ENCODE measurements at places on chromosomes 1 and 21.

GRCh38 chr1:58500043-58500442 lies 46.5 kb downstream of the OMA1 start:
- no peak for DNase-seq

- DNase-seq: no peak
Observed at GRCh38 chr1:8721679-8722324, 95.6 kb downstream of the RERE start.

- no peak for DNase-seq
Observed at GRCh38 chr1:196685506-196685905, 33.7 kb downstream of the CFH start.

DNA sequence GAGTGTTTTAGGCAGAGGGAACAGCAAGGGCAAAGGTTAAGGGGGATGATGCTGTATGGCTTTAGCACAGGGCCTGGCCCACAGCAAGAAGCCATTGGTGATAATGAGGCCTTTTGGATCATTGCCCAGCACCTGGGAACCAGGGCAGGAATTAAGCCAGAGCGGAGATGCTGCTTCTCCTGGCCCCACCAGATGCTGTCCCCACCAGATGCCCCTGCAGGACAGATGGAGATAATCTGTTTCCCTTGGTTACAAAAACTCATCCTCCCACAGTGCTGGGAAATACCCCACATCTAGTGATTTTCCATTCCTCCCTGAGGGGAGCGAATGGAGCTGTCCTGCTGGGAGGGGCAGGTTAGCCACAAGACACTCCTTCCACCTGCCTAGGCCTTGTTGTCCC lies 18.8 kb downstream of the OPRD1 start:
- DNase-seq: no peak

GRCh38 chr1:41888756-41889155 lies 30.0 kb downstream of the HIVEP3 start:
- DNase-seq: no peak

DNA sequence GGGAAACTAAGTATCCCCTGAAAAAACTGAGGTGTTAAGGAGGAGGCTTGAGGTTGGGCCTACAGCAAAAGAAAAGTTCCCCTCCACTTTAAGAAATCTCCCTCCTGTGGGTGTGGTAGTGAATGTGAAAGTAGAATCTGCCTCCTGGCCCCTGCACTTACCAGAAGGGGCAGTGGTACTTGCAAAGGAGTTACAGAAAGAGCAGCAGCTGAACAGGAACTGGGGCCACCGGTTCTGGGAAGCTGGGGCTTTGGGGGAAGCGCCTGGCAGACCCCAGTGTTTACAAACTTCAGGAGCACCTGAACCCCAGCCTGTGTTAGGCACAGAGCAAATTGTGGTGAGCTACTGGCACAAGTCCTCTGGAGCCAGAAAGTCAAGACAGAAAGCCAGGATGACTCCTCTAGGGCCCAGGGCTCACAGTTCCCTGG lies 250.2 kb upstream of the FGGY start:
- DNase-seq: peak; percentile 74

DNA sequence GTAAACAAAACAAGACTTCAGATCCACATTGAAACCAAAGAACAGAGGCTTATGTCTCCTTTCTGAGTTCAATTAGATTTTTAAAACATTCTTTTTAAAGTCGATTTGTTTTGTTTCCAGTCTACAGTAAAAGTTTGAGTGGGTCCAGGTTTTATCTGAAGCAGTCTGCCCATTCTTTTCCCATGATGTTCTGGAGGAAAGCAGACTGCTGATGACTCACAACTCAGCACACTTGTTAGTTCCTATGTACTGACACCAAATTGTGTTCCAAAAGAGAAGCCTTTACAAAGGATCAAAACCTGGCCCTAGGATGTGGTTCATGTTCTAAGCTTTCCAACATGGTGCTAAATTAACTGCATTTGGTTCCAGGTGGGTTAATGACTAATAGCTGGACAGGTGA lies 11.4 kb upstream of the CCN1 start:
- DNase-seq: no peak

GRCh38 chr1:10064416-10065343 lies 31.9 kb downstream of the UBE4B start:
- DNase-seq: no peak

DNA sequence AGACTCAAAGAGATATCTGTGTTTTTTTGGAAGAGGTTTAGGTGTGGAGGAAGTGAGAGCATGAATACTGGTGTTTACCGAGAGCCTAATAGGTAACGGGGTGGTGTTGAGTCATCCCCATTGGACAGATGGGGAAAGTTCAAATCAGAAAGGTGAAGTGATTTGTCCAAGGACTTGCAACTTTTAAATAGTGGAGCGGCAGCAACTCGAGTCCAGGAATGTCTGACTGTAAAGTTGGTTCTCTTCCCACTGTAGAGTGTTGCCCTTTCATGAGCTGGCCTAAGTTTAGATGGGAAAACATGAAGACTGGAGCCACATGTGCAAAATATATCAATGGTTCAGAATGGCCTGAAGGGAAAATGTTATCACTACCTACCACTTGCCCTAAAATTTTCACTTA lies 125.7 kb downstream of the LYPLAL1 start:
- DNase-seq: no peak

DNA sequence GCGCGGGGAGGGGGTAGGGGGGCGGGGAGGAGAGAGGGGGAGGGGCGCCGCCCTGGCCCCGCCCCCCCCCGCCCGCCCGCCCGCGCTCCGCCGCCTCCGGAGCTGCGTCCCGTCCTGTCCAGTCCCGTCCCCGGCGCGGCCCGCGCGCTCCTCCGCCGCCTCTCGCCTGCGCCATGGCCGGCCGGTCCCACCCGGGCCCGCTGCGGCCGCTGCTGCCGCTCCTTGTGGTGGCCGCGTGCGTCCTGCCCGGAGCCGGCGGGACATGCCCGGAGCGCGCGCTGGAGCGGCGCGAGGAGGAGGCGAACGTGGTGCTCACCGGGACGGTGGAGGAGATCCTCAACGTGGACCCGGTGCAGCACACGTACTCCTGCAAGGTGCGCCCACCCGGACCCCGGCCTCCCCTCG lies at the start of gene AGRN:
Gene AGRN, plus strand, starts transcription at position 121 of the 405 bp plus-strand sequence. Its CDS starts 53 bp downstream, at position 174.
- DNase-seq: no peak

DNA sequence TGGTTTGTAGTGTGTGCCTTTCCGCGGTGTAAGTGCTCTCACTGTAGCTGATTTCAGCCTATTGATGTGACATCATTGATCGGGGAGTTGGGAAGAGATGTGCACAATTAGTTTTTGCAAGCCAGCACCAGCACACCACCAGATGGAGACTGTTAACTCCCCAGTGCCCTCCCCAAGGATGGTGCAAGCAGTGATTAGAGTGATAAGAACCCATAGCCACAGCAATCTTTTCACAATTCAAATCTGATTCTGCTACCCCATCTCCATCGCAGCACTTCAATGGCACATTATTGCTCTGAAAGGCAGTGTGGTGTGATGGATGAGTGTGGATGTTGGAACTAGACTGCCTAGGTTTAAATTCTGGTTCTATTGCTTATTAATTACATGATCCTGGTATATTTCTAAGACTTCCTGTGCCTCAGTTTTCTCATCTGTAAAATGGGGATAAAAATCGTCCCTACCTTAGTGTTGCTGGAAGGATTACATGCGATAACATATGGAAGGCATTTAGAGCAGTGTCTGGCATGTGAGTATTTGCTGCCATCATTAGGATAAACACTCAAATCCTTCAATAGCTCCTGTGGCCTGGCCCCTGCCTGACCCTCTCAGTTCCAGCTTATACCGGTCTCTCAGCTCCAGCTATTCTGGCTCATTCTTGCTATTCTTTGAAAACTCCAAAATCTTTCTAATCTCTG lies 6.7 kb downstream of the CSF3R start:
- DNase-seq: no peak

- no peak for DNase-seq
Observed at GRCh38 chr1:68093737-68094136, 43.3 kb upstream of the DIRAS3 start.
